ENCODE measurements at places on chromosomes 16 and 17.

- no peak for DNase-seq
Observed at GRCh38 chr17:46043606-46044005, 44.6 kb downstream of the STH start.

GRCh38 chr17:42078396-42079043 is 19.8 kb downstream of the ZNF385C start:
- no peak for DNase-seq

- peak; percentile 83 for DNase-seq
Observed at GRCh38 chr16:29738514-29738913, 7.3 kb downstream of the C16orf54 start.

DNA sequence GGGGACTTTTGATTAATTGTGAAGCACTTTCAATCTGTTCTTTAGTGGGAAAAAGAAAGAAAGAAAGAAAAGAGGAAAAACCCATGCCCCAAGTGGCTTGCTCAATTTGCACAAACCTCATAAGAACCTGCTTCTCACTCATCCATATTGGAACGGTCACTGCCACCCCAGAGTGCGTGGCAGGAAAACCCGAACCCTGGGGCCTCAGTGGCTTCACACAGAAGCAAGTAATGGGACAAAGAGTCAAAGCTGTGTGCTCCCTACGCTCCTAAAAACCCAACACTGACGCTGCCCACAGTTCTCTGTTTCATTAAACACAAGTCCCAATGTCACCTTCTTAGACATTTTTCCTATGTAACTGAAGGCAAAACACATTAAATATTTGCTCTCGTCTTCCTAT is 1.2 kb downstream of the SLC6A4 start:
- DNase-seq: no peak

DNA sequence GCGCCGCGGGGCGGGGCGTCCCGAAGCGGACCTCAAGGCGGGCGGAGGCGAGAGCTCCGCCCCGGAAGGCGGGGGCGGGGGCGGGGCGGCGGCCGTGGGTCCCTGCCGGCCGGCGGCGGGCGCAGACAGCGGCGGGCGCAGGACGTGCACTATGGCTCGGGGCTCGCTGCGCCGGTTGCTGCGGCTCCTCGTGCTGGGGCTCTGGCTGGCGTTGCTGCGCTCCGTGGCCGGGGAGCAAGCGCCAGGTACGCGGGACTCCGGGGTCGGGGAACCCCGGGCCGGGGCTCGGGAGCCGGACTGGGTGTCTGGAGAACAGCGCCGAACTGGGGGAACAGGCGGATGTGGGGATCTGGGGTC is at the start of gene TNFRSF12A:
TNFRSF12A (plus strand) TSS at position 122 of the 357 bp plus-strand sequence; CDS start at position 152, 30 bp downstream.
- peak; percentile 61 for DNase-seq

DNA sequence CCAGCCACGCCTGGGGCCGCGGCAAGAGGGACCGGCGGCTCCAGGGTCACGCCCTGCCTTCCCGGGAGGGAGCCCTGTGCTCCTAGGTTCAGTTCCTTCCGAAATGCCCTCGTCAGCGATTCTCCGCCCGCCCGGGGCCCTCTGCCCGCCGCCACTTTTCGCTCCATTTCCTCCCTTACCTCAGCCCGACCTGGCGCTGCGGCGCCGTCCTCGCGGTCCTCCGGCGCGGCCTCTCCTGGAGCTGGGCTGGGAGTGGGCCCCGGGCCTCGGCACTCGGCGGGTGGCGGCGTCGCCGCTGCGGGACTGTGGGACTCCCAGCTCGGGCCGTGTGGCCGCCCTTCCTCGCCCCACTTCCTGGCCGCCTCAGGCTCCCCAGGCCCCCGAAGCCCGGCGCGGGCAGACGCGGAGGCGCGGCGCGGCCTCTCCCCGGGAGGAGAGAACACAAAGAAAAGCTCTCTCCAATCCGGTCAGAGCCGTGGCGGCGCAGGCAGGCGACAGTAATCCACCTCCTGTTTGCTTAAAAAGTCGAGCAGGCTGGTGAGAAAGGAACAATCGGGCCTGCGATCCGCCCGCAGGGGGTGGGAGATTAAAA is 1.6 kb downstream of the BAHCC1 start:
- DNase-seq: no peak

DNA sequence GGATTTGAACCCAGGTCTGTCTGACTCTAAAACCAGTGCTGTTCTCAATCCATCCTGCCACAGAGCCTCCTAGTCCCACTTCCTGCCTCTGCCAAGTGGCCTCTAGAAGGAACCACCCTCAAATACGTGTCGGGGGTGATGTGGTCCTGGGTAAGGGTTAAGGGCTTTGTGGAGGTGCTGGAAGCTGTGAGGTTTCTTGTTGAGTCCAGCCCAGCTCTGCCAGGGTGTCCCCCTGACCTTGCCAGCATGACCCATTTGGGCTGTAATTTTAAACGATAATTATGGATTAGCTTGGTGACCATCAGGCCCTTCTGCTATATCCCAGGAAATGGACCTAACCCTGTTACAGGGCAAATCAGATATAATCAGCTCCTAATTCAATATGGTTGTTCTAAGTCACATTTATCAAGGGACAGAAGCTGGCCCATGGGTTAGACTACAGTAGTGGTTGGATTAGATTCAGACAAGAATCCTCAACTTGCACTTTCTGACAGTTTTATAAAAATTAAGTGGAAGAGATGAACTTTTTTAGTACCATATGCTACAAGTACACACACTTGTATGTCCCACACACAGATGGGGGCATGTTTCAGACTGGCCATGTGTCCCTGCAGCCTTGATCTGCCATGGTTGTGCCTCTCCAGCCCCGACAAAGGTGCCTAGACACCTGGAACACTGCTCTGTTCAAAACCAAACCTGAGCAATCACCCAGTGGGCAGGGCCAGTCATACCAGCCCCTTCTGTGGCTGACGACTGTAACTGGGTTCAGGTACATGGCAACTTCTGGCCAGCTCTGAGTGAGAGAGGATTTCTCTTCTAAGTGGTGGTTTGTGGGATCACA is 48.0 kb downstream of the SMPD3 start:
- DNase-seq: no peak

GRCh38 chr17:76104140-76104895 is 731 bp upstream of the EXOC7 start:
- DNase-seq: no peak

DNA sequence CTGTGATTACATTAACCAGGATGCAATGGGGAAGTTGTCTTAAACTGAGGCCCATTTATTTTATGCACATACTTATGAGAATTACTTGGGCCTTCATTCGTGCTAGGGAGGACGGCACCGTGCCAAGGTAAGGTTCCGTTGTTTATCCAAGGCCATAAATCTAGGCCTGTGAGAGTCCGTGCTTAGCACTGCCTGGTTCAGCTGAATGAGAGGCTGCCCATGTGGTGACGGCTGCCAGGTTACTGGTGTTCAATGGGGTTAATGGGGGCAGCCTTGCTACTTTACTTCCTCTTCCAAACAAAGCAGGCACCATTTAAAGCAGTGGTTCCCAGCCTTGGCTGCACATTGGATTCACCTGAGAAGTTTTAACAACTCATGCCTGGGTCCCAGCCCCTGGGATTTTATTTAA is 135.1 kb upstream of the NOL11 start:
- no peak for DNase-seq

- no peak for DNase-seq
Observed at GRCh38 chr17:37737081-37737480, 7.8 kb downstream of the HNF1B start.

- peak; percentile 85 for DNase-seq
Observed at GRCh38 chr16:89093602-89094251, at the start of gene ACSF3. Gene ACSF3 (plus strand): TSS chr16:89093852. CDS start chr16:89100682, 6,830 bp downstream.

- no peak for DNase-seq
Observed at GRCh38 chr17:63039899-63040602, 74.0 kb downstream of the TANC2 start.

- DNase-seq: peak; percentile 25
Observed at GRCh38 chr17:63984651-63985386, 12.1 kb upstream of the SCN4A start.

- DNase-seq: no peak
Observed at GRCh38 chr16:89207993-89208392, 7.7 kb upstream of the SLC22A31 start.

- no peak for DNase-seq
Observed at GRCh38 chr17:322006-322780, 30.4 kb downstream of the RPH3AL start.

DNA sequence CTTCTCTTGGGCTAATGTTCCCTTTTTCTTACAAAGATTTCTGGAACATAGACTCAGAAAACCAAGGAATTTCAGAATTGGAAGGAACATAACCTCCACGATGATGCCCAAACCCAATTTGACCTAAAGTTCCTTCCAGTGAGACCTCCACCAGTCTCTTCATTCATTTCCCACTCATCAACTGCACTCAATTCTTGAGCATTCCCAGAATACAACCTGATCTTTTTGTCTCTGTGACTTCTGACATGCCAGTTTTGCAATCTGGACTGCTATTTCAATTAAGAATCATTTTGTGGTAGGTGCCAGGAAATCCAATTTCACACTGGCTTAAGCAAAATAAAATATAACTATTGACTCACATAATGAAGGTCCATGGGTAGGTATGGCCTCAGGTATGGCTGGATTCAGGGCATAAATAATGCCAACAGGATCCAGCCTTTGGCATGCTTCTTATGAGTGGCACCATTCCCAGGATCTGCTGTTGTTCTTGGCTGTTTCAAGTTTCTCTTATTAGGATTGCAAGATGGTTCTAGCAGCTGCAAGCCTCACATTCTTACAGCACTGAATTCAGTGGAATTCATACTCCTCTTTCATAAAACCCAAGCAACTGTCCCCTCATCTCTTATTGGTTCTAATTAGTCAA is 184.3 kb downstream of the HS3ST4 start:
- DNase-seq: no peak

GRCh38 chr16:83301971-83302370 is 505.8 kb upstream of the HSBP1 start:
- no peak for DNase-seq

GRCh38 chr16:116015-116414 is 22.5 kb downstream of the NPRL3 start:
- no peak for DNase-seq

GRCh38 chr16:67022531-67023214 is 6.3 kb upstream of the CBFB start:
- no peak for DNase-seq

DNA sequence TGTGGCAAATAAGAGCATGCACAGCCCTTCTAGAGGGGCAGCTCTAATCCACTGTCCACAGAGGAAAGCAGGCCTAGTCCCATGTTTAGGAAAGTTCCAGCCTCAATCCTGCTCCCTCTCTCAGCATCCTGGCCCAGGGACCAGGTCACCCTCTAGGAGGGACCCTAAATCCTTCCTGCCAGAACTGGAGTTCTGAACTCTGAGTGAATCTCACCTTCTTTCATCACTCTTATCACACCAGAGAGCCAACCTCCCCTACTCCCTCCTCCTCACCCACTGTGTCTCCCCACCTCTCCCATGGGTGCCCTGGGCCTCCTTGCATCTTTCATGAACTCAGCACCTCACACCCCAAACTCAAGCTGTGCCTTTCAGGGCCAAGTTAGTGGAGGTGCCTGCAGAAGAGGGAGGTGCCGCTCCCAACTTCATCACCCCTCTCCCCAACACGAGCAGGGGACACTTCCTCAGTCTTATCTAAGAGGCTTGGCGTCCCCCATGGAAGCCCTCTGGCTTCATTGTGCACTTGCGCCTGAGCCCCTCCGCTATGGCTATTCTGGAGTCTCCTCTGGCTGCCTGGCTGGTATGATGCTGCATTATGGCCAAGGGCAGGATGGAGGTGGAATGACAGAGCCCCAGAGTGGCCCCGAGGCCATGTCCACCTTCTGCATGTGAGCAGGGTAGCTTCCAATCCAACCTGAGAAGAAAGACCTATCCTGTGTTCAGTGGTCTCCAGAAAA is 31.7 kb downstream of the PIK3R6 start:
- no peak for DNase-seq

GRCh38 chr16:84585886-84586285 is 32.0 kb downstream of the COTL1 start:
- DNase-seq: no peak

DNA sequence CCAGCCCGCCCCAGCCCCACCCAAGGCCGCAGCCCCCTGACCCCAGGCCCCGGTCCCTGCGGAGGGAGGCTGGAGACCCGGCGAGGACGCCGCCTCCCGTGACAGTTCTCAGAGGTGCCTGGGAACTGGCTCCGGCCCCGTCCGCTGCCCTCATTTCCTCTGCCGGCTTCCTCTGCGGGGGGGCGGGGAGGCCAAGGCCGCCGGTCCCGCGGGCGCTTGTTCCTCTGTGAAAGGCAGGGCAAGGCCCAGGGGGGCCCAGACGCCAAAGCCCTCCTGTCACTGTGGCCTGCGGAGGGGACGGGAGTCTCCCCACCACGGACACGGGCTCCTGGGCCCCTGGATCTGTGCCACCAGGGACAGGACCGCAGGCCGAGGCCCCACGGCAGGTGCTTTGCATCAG is 5.0 kb upstream of the PVALEF start:
- no peak for DNase-seq

- no peak for DNase-seq
Observed at GRCh38 chr17:81734405-81735263, 22.6 kb downstream of the SLC25A10 start.

DNA sequence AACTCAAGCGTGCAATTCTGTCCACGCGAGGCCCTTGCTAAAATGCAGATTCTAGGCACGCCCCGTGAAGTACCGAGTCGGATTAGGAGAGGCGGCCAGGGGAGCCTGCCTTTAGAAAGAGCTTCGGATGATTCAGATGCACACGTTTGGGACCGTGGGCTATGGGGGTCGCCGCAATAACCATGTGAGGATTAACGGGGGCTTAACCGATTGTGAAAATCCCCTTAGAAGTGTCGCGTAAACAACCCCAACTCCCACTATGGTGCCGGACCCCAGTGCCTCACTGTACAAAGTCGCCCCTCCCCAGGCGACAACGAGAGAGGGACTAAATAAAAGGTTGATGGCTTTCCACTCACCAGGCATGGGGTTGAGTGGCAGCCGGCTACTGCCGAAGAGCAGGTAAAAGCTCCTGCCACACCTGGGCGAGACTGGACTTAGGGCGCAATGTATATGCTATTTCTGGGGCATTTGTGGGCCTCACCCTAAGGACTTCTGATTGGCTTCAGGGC is 635 bp upstream of the SP2 start:
- no peak for DNase-seq

DNA sequence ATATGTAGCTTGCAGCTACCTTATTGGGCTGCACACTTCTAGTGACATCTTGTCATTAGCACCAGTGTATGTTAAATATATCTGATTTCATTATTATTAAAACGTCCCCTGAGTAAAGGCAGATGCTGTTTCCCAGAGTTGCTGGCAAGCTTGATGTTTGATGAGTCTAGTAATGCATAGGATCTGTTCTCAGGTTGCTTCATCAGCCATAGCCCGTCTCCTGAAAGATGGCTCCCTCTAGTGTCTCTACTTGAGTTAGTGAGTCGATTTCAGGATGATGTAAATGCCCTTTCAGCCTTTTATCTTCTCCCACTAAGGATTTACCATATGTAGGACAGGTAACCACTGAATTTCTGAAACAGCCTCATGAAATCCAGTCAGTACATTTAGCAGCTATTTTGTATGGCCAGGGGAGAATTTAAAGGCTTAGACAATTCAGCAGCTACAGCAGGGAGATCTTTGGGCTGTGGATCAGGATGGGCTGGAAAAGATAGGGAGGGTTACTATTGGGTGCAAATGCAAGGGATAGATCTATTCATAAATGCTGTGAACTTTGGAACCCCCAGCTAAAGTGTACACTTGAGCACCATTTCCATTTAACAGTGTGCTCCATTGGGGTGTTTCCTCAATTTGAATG is 376.3 kb downstream of the CNTNAP4 start:
- DNase-seq: no peak

GRCh38 chr16:10870808-10871156 is 6.2 kb upstream of the CIITA start:
- DNase-seq: no peak

All from CD4-positive, alpha-beta T cell (primary cell).